ENCODE measurements at places on chromosomes 2 and 18.

DNA sequence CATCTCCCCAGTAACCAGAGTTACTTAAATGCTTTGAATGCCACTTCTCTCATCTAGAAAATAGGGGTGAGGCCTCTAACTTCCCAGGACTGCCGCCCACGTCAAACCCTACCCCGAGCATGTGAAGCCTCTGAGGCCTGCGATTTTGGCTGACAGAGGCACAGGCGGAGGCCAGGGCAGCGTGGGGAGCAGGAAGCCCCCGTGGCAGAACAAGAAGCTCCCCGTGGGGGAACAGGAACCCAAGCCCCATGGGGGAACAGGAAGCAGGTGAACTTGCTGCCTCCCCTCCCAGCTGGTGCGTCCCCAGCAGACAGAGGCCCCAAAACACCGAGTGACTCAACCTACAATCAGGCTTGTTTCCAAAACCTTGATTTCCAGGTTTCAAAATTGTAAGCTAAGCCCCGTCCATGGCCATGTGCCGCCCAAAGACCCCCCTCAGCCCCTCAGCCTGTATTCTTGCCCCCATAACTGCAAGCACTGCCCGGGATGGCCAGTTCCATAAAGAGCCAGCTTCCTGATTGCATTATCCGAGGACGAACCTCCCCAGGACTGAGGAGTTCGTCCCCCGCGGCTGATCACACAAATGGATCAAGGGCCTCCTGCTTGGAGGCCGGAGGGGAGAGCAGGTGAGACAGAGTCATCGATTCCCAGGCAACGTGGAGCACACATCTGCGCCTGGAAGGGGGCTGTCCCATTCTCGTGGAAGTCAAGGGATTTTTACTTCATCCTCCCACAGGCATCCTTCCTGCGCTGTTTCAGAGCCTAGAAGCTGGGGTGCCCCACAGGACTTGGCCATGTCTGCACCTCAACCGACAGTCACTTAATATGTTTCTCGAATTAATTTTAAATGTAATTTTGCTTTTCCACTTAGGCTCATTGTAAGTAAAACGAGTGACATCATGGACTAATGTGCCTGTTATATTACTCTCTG, 36.3 kb upstream of the CTDP1 start:
- DNase-seq: no peak

- no peak for DNase-seq
Observed at GRCh38 chr2:46672752-46673151, 193.4 kb downstream of the TMEM247 start.

- no peak for DNase-seq
Observed at GRCh38 chr2:178473931-178474330, 4.5 kb downstream of the FKBP7 start.

- DNase-seq: no peak
Observed at GRCh38 chr2:144826105-144826504, 306.2 kb upstream of the ZEB2 start.

- no peak for DNase-seq
Observed at GRCh38 chr2:82089518-82089917, 1785.0 kb upstream of the LRRTM1 start.

- DNase-seq: no peak
Observed at GRCh38 chr2:166775176-166775575, 113.1 kb upstream of the XIRP2 start.

GRCh38 chr2:226875438-226876225, 39.8 kb downstream of the RHBDD1 start:
- no peak for DNase-seq

GRCh38 chr2:50752237-50752636, 279.7 kb downstream of the NRXN1 start:
- no peak for DNase-seq

GRCh38 chr2:32522770-32523169, 105.1 kb upstream of the TTC27 start:
- no peak for DNase-seq

- DNase-seq: no peak
Observed at GRCh38 chr2:49044350-49045079, 109.8 kb downstream of the FSHR start.

DNA sequence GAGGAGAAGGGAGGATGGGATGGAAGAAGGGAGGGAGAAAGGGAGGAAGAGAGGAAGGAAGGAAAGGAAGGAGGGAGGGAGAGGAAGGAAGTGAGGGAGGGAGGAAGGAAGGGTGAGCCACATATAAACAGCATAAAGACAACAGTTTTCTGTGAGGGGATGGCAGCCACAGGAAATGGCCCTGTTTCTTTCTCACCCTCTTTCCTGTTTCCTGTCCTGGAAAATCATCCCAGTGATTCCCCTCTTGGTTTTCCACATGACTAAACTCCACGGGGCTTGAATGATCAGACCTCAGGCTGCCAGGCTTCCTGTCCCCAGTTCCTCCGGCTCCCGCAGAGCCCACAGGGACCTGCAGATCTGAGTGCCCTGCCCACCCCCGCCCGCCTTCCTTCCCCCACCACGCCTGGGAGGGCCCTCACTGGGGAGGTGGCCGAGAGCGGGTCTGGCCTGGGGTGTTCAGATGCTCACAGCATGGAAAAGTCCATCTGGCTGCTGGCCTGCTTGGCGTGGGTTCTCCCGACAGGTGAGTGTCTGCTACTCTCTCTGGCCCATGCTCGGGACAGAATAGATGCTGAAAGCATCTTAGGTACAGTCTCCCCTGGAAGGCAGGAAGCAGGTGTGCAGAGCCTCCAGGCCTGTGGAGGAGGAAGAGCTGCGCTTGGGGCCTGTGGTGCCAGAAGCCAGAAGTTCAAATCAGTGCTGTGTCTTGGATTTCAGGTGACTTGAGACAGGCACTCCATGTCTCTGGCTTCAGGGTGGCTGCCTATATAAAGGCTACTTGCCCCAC, at the start of gene SIGLEC15:
SIGLEC15 (plus strand) TSS at position 418 of the 787 bp plus-strand sequence; CDS start at position 472, 54 bp downstream.
- DNase-seq: no peak

GRCh38 chr2:203583701-203584100, 48.6 kb upstream of the RAPH1 start:
- no peak for DNase-seq

GRCh38 chr2:157747695-157748370, 119.2 kb upstream of the ACVR1C start:
- DNase-seq: no peak

GRCh38 chr2:232890896-232891601, 21.0 kb downstream of the SNORC start:
- peak; percentile 79 for DNase-seq

DNA sequence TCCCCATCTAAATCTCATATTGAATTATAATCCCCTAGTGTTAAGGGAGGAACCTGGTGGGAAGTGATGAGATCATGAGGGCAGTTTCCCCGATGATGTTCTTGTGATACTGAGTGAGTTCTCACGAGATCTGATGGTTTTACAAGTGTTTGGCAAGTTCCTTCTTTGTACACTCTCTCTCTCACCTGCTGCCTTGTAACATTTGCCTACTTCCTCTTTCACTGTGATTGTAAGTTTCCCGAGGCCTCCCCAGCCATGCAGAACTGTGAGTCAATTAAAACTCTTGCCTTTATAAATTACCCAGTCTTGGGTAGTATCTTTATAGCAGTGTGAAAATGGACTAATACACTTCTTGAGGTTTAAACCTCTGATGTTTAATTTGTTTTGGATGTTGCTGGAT, 177.5 kb downstream of the CD8B2 start:
- DNase-seq: no peak

DNA sequence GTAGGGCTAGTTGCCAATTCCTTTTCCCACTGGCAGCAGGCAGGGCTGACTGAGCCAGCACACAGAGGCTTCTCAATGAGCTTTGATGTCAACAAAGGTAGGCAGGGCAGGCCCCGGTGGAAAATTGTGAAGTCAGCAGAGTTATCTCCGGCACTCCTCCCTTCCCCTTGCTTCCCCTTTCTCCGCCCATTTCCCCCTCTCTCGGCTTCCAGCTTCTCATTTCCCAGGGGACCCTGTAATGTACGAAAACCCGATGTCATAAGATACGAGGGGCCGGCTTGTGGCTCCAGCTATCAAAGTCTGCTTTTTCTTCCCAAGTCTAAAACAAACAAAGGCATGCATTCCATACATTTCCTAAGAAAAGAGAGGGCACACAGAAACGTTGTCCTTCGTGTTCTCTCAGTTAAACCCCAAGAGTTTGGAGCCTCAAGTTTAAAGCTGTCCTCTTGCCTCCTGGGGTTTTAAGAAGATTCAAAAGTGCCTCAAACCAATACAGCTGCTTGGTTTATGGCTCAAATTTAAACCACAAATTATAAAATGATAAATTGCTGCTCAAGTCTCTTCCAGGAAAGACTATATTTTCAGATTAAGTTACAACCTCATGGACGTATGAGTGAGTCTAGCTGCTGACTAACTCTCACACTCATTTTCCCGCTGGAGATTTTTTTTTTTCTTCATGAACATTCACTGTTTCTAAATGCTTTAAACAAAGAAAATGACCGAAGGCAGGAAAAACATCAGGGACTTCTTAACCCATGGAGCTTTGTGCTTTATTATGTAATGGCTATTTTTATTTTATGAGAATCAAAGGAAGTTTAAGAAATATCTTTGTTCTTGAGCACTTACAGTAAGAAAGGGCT, 27.2 kb upstream of the EML4 start:
- DNase-seq: peak; percentile 53

DNA sequence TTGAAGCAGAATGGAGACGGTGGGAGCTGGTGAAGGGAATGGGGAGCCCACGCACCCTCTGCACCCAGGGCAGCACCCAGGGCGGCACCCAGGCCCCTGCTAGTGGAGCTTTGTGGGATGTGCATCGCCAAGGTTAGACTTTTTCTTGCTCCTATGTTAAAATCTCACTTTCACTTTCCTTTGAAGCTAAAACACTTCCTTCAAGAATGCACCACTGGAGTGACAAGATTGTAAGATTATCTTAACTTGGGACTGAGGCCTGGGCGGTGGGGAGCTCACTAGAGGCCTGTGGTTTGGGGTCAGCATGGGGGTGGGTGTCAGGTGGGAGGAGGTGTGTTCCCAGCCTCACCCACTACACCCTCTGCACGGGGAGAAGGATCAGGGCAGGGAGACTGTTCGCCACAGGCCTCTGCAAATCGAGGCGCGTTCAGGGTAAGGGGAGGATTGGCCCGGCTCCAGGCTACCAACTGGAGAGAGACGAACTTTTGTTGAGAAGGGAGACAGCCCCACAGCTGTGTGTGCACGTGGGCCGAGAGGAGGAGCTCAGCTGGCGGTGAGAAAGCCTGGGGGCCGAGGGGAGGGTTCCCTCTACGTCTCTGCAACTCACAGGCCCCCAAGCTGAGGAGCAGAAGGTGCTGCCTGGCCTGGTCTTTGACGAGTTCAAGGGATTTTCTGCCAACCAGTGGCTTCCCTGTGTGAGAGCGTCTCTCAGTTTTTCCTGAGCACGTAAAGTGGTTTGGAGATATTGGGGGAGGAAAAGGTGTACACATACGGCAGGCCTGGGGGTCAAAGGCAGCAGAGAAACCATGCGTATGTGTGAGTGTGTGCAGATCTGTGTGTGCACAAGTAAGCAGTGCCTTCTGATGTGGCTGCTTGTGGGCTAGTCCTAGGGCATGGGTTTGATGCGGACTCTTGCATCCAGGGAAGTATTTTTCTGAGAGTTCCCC, 147.7 kb downstream of the KLHL29 start:
- DNase-seq: no peak
